ENCODE measurements at places on chromosomes 2 and 18.
A peak's percentile ranks its signal among the peaks of the same experiment; 100 is the strongest.

DNA sequence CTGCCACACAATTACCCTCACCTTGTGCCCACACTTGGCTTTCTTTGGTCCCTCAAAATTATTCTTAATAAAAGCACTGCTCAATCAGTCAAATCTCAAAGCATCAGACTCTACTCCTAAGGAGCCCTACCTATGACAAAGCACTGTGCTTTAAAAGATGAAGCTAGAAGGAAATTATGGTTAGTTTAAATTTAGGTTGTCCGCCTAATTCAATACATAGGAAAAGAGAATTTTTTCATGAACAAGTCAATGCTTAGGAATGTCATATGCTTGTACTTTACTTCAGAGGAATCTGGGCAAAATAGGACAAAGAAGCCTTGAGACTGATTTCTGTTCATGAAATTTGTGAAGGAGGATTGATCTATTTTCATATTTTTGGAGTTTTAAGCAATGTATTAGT is 726.4 kb upstream of the CDH2 start:
- no peak for DNase-seq

- no peak for DNase-seq
These were observed 20.4 kb downstream of the TGFBRAP1 start for GRCh38 chr2:105309147-105309545.

DNA sequence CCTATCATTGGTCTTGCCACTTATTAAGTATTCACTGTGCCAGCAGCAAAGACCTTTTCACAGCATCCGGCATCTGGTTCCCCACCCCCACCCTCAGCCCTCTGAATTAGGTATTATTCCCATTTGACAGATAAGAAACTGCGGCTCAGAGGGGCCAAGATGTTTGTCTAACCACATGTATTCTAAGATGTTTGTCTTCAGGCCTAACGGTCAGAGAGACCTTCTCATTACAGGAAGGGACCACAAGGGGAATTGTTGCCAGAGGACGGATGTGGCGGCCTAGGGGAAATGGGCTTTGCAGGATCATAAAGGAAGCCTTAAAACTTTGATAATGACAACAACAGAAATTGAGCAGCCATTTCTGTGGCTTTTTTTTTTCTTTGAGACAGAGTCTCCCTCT is 16.6 kb downstream of the NPPC start:
- no peak for DNase-seq

- peak; percentile 61 for DNase-seq
These were observed 13.0 kb upstream of the FAHD2A start for GRCh38 chr2:95389245-95390119.

DNA sequence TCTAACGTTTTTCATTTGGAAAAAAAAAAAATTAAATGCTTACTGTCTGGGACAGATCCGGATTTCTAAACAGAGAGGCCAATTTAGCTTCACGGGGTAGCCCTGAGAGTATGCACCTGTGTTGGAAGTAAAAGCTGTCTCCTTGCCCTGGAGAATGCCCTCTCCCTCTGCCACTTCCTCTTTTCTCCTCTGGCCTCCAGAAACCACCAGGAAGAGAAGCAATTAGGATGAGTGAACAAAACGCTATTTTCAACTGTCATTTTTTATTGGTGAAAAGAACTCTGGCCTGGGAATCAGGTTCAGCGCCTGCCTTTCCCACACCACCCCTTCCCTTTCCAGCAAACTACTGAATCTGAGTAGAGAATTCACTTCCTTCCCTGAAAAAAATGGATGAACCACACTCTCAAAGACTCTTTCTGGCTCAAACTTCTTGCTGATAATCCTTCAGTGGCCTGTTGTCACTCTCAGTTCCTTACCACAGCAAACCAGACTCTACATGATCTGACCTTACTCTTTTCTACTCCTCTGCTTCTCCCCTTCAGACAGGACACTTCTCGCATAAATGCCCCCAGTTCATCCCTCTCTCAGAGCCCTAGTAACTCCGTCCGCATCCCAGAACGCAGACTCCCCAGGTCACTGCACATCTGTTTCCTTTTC is 29.8 kb downstream of the KLF7 start:
- no peak for DNase-seq

DNA sequence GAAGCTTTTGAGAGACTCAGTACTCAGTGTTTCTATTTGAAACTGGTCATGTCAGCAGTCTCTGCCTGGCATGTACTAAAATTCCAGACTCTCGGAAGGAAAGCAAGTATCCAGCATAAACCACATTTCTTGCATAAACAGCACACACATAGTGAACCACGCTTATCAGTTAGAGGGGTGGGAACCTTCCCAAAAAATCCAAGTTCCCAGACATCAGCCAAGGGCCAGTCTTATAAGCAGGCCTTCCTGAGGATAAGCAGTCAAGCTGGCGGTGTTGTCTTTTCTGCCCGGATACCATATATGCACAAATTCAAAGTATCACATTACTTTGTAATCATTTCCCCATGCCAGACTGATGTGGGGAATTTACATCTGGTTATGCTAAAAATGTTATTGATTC is 73.6 kb downstream of the ST6GAL2 start:
- DNase-seq, result no peak

DNA sequence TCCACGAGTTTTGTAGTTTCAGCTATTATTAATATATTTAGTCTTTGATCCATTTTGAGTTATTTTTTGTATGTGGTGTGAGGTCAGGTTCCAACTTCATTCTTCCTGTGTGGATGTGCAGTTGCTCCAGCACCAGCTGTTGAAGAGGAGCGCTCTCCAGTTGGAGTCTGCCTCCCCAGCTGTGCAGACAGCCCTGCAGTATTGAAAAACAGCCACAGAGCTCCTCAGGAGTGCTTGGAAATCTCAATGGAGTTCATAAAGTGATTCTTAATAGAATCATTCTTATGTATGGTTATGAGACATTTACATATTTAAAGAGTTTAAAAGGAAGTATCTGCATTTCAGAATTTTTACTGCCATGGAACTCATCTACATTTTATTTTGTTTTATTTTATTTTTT is 17.3 kb downstream of the DGKD start:
- no peak for DNase-seq

GRCh38 chr2:10846110-10846861 is 33.7 kb upstream of the PDIA6 start:
- DNase-seq, result no peak

DNA sequence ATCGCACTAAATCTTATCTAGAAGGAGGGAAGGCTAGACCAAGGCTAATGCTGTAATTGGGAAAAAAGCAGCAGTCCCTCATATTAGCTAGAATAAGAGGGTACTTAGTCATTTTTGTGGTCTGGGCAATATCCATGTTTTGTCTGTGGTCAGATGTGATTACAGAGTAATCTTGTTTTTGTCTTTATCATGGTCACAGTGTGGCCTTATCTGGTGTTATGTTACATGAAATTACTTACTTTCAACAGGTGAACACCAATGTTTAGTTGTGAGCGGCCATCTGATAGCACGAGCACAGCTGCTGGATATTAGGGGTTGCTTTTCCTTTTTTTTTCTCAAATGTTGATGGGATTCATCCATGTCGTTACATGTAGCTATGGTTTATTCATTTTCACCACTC is 23.7 kb upstream of the PLEKHM3 start:
- DNase-seq, result no peak

GRCh38 chr2:226756131-226756530 is 43.5 kb downstream of the IRS1 start:
- peak; percentile 2 for DNase-seq

GRCh38 chr2:43729491-43730174 is 44.2 kb upstream of the DYNC2LI1 start:
- no peak for DNase-seq

DNA sequence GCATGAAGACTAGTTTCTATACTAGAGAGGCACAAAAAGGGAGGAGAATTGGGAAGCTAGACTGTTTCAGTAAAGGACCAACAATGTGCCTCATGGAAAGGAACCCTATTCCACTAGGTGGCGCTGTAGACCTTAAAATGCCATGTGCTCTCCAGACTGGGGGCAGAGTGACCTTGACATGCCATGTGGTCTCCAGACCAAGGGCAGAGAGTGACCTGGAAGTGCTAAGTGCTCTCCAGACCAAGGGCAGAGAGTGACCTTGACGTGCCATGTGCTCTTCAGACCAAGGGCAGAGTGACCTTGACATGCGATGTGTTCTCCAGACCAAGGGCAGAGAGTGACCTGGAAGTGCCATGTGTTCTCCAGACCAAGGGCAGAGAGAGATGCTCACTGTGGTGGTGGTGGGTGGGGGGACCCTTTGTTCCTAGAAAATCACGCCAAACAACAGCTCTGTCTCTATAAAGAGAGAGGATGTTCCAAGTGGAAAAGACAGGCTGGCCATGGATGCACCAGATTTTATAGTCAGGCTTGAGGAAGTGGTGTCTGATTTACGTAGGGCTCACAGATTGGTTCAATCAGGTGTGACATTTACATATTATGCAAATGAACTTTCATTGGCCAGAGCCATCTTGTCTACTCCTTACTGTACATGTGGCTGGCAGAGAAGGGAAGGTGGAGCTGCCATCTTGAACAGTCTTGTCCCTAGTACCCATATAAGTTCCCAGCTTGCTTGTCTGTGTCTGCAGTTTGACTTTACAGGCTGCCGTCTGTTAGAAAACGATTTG is 344.0 kb upstream of the DDX18 start:
- peak; percentile 48 for DNase-seq

DNA sequence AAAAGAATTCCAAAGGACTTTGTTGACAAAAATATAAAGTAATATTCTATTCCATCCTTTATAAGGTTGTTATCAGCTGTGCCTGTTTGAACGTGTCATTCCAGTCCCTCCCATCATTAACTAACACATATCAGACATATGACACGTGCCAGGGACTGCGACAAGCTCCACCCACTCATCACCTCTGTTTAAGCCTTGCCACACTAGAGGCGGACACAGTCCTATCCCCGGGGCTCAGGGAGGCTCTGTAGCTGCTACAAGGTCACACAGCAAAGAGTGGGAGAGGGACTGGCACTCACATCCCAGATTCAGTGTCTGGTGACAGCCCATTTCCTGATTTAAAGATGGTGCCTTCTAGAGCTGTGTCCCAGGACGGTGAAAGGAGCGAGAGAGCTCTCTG is 30.0 kb downstream of the TBC1D8 start:
- DNase-seq, result no peak

GRCh38 chr2:12091201-12091806 is 344.9 kb downstream of the LPIN1 start:
- no peak for DNase-seq

DNA sequence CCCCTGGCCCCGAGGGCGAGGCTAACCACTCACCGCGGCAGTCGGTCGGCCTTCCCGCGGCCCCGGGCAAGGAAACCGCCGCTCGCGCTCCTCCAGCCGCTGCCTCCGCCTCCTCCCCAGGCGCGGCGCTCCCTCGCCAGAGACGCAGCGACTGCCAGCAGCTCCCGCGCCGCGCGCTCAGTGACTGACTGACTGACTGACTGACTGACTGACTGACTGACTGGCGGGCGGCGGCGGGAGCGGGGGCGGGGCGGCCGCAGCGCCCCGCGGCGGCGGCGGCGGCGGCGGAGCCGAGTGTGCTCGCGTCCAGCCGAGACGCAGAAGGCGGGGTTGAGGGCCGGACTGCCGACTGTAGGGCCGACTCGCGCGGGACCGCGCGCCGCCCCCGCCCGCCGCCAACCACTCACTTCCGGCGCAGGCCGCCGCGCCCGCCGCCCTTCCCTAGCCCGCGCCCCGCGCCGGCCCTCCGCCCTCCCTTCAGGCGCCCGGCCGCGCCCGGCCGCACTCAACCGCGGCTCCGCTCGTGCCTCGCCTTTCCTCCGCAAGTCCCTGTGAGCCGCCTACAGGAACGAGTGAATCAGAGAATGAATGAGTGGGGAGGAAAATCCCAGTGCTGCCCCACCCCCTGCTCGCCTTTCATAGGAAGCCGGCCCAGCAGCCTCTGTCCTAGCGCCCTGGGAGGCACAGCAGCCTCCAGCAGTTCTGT is at the start of gene RAPH1:
Gene RAPH1, minus strand, starts transcription at position 224 of the 706 bp plus-strand sequence. CDS start 39,948 bp downstream, outside the sequence.
- peak; percentile 81 for DNase-seq

DNA sequence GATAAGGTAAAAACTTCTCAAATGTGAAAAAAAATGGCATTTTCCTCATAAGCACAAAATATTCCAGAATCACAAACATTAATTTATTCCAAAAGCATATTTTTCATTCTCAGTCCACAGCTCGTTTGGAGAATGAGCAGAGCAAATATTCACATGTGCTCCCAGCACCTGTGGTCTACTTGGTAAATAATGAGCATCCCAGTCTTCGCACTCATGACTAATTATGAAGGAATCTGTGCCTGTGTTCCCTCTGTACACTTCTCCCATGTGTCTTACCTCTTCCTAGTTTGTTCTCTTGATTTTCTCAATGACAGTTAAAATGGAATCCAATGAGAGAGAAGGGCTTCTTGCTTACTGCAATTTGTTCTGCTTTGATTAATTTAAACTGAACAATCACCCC is 671.0 kb upstream of the SOX11 start:
- no peak for DNase-seq

DNA sequence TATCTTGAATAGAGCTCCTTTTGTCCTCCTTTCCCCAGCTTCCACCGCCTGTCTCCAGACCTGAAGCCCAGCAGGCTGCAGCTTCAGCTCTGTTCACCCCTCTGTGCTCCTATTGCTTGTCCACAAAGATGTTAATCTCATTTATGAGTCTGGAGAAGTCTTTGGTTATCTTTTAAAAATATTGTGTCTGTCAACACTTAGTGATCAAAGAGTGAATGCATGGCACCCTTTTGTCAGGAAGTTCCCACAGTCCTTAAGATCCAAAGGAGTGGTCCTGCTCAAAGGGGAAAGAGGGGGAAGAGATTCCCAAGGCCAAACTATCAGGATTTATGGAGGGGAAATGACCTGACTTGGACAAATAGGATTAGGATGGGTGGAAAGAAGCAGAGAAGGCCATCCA is 118.9 kb downstream of the ACAA2 start:
- DNase-seq, result no peak

- DNase-seq, result no peak
These were observed 2.2 kb downstream of the EMILIN1 start for GRCh38 chr2:27080603-27080936.

GRCh38 chr2:127397568-127398238 is 9.9 kb upstream of the MAP3K2 start:
- no peak for DNase-seq

- DNase-seq, result no peak
These were observed 33.5 kb downstream of the GALNT5 start for GRCh38 chr2:157291018-157291417.

DNA sequence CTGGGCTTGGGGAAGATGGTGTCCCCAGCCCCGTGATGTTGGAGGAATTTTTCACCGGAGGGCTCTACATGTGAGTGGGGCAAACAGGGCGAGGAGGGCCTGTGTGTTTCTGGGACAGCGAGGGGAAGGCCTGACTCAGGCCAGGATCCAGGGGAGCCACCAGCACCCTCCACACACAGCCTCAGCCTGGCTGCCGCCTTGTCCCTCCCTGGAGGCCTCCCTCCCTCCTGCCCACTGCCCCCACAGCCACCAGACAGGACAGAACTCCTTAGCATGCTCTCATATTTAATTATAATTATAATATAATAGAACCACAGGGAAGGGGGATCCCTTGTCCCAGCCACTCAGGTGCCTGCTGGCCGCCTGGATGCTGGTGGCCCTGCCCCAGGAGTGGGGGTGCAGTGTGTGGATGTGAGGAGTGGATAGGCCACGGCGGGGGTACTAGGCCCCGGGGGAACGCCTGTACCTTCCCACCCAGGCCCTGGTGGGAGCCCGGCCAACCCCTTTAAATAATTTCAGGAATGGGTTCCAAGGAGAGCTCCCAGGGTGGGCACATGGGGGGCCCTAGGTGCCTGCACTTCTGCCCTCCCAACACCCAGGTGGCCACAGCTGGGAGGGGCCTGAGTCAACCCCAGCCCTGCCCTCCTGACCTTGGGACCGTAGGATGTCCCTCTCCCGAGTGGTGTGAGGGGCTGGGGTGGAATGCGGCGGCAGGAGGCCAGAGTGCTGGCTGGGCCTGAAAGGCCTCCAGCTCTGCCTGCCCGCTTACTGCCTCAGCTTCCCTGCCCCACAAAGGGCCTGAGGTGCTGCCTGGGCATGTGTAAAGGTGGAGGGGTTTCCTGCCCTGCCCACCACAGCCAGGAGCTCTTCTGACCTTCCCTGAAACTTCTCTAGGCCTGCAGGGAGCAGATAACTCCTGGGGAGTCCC is 8.8 kb downstream of the PDCD1 start:
- no peak for DNase-seq
